CD4-positive, alpha-beta T cell treated with Interleukin-6 for 4 hours (primary cell): ENCODE measurements at places on chromosomes 4 and X.

GRCh38 chr4:173531086-173531965, 1.3 kb upstream of the HAND2 start:
- no peak for DNase-seq

DNA sequence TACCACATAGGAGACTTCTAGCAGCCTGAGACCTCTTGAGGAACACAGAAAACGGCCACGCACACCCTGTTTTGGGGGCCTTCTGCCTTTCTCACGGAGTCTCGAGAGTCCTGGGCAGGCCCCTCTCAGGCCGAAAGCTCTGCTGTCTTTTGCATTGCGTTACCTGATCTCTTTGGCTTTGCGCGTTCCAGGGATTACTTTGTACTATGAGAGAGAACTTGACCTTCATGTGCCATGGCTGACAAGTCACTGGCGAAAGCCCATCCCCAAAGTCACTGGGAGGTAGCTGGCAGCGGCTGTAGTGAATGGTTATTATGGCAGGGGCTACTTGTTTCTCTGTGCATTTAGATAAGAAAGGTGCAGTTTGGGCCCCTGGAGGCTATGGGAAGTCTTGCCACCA, 8.0 kb upstream of the NAT8L start:
- no peak for DNase-seq

DNA sequence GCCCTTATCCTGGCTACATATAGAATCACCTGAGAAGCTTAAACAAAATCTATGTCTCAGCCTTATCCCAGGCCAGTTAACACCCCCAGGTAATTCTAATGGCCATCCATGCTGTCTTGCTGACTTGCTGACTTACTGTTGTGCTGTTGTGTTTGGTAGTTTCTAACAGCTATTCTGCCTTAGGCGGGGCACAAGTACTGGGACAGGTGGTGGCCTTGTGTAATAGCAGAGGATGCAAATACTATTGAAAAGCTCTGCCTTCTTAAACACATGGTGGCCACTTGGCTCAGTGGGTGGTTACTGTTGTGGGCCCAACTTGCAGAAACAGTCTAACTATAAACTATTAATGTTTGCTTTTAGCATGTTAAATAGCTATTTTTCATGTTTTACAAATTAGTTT, 56.2 kb downstream of the CDS1 start:
- DNase-seq: no peak

GRCh38 chr4:159428975-159429692, 326.3 kb downstream of the RAPGEF2 start:
- DNase-seq: no peak

DNA sequence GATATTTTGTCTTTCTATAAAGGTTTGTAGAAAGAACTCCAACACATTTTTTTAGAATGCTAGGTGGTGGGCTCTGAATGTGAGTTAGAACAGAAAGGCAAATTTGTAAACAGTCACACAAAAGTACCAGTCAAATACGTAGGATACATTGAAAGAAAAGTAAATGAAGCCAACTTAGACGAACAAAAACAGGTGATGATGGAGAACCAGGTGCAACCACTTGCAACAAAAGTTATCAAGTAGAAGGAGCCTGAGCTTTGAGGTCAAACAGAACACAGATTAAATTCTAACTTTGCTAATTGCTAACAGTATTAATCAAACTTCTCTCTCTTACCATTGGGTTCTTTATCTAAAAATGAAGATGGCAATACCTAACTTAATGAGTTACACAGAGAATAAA, 62.7 kb upstream of the DAPP1 start:
- no peak for DNase-seq

DNA sequence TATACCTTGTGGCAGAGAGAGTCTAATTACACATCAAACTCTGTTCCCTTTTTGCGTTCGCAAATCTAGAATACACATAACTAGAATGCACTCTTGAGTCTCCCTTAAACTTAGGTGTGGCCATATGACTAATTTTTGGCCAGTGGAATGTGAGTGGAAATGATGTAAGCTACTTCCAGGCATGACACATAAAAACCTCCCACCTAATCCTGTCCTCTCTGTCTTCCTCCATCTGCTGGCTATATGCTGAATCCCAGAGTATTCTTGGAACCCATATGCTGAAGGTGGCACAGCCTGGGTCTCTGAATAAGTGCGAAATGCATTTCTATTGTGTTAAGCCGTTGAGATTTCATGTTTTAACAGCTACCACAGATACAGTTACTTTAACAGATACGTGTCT, 269.9 kb upstream of the NRK start:
- no peak for DNase-seq

GRCh38 chr4:52143815-52144214, 92.7 kb downstream of the SPATA18 start:
- DNase-seq: no peak

DNA sequence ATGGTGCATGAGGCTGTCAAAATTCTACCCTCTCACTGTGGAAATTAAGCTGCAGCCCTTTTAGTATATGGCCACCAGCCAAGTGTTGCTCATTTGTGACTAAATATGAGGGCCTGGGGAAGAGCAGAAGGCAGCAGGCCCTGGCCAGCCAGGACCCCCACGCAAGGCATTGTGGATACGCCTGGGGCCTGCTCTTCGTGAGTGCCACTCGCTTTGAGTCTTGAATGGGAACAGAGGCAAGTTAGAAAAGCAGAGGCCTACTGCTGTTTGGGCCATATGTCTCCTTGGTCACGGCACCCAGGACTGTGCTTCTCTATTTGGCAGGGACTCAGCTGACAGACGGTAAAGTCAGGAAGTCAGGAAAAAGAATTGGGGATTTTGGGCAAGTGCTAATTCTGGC, 10.9 kb downstream of the RTL5 start:
- DNase-seq: no peak
